HS-27A (cell line): ENCODE measurements at places on chromosomes 3 and 15.

GRCh38 chr3:11291808-11292207, 19.6 kb downstream of the ATG7 start:
- no peak for DNase-seq

GRCh38 chr3:142929109-142929508, 34.4 kb downstream of the PAQR9 start:
- DNase-seq = no peak

GRCh38 chr3:46624975-46625490, 12.7 kb downstream of the FAM240A start:
- DNase-seq = no peak

DNA sequence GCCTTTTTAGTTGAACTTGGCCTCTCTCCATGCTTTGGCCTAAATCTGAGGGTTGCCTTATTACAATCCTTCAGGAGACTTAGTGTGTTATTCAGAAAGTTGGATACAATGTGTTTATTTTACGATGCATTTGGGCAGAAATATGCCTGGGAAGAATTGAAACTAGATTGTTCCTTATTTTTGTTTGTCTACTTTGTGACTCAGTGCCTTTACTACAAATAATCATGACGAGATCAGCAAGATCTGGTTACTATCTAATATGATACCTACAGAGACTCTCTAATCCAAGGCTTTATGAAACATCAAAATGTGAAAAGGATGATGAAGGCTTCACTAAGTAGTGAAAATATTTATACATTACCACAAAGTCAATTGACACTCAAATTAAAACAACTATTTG, 82.2 kb downstream of the RBMS3 start:
- DNase-seq = no peak

- DNase-seq = no peak
Observed at GRCh38 chr3:160330109-160330508, 68.9 kb downstream of the IFT80 start.

DNA sequence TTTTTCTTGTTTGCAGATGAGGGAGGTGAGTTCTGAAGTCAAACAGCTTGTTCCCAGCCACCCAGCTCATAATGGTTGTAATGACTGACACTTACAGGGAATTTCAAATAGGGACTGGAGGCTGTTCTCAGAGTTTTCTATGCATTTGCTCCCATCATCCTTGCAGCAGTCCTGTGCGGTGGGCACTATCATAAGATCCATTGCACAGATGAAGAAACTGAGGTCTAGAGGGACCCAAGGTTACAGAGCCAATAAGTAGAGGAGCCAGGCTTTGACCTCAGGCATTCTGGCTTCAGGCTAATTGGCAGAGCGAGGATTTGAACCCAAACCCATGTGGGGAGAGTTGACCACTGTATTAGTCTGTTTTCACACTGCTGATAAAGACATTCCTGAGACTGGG, 32.4 kb downstream of the FAH start:
- DNase-seq = no peak

DNA sequence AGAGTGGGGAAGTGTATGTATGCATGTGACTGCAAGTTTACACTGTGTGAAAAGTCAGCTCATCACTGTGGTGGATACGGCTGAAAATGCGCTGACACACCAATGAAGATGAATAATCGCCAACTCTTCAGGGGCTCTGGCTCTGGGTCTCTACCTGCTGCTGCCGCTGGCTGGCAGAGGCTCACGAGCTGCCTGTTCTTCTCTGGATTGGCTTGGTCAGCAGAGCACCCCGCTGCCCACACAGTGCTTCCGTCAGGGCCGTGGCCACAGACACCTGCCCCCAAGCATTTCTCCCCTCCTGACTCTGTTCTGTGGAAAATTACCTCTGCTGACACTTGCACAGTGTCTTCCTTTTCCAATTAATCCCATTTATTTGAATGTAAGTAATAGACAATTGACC, 215.5 kb downstream of the GAP43 start:
- no peak for DNase-seq

DNA sequence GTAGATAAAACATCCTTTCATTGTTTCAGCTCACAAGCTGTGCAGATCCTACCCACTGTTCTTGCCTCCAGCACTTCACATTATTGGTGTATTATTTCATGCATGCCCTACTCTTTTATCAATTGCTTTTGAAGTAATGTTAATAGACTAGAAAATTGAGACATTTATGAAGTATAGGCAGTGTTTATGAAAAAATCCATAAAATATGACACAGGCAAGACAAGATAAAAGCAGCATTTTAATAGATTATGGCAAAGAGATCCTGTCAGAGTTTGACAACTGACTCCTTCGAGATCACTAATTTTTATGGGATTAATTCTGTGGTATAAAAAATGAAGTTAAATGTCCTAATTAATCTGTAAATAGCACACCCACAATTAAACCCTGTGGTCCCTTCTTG, 217.2 kb upstream of the NANOGP8 start:
- no peak for DNase-seq

GRCh38 chr3:27456554-27456953, 27.6 kb downstream of the SLC4A7 start:
- DNase-seq = no peak

DNA sequence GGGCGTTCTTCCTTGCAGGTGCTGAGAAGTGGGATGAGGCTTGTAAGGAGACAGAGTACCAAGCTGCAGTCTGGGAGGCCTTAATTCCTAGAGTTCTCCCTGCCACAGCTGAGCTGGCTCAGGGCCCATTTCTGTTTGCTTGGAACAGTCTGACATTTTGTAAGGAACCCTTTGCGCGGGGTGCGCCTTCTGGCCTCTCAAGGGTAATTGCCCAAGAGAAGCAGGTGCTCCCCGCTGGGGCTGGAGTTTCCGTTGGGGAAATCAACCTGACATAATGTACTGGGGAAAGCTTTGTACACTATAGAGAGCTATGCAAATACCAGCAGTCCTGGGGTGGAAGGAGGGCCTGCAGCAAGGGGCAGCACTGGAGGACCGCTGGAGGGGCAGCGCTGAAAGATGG, 83.6 kb downstream of the HMG20A start:
- DNase-seq = no peak

- no peak for DNase-seq
Observed at GRCh38 chr15:45429941-45430792, 51.8 kb upstream of the GATM start.

DNA sequence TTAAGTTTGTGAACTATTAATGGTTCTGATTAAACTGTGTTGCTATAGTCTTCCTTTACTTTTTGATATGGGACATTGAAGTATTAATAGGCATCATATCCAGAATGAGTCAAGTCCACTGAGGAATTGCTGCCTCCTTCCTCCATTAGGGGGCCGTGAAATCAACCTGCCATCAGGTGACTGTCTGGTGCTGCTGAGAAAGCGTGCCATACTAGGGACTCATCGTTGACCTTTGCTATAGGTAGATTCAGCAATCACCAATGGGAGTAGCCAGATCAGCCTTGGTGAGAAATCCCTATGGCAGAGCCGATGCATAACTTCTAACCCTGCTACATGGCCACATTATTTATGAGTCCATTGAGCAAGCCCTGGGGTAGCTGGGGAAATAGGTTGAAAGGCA, 30.1 kb upstream of the SLC28A2 start:
- no peak for DNase-seq

GRCh38 chr15:45402955-45403877, 24.9 kb upstream of the GATM start:
- no peak for DNase-seq

- no peak for DNase-seq
Observed at GRCh38 chr15:91908391-91908790, 54.9 kb downstream of the SLCO3A1 start.

- DNase-seq = no peak
Observed at GRCh38 chr15:77417602-77418001, 2.3 kb downstream of the PEAK1 start.

DNA sequence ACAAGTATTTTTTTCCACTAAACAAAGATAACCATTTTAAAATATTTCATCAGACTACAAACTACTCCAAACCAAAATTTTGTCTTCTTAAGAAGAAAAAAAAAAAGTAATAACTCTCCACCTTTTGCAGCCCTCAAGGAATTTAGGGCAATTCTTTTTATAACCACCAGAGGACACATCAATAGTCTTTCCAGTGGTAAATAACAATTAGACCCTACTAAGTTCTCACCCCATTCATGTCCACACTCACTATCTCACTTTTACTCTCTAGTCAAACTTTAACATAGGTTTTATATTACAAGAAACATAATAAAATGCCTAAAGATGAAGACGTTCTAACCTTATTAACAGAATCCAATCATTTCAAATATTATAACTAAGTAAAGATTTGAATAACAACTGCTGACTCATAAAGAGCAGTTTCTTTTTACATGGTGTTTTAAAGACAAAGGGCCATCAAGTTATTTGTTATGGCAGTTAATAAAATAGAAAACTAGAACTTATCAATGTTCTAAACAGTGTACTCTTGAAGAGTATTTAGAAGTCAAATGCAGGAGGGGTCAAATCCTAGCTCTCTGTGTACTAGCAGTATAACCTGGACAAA, 33.0 kb downstream of the CCDC39 start:
- no peak for DNase-seq

- no peak for DNase-seq
Observed at GRCh38 chr3:76652524-76652923, 387.4 kb upstream of the ROBO2 start.

GRCh38 chr3:119627461-119627860, 29.8 kb downstream of the PLA1A start:
- no peak for DNase-seq

- no peak for DNase-seq
Observed at GRCh38 chr3:186277268-186277909, 84.6 kb downstream of the DGKG start.

DNA sequence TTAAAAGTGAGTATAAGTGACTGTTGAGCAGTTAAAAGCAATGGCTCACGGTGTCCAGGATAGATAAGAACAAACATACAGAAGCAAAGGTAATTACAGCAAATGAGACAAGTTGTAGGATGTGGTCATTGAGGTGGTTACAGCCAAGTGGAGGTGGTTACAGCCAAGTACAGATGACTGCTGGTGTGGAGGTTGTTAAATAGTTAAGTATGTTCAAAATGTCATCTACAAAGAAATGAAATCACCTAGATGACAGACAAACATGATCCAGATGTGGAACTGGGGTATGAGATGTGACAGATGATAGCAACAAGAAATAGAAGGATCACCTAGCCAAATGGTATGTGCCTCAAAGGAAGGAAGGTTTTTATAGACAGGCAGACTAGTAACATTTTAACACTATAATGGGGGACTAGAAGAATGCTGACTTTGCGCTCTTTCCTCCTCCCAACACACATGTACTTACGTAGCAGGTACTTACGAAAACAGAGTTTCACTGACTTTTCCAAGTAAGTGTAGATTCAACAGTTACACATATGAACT, 6.8 kb upstream of the ANKRD28 start:
- no peak for DNase-seq

- no peak for DNase-seq
Observed at GRCh38 chr15:75570126-75570845, 8.8 kb downstream of the PTPN9 start.

- DNase-seq = no peak
Observed at GRCh38 chr3:64501298-64501906, 186.4 kb downstream of the ADAMTS9 start.
